NCI-H69 (cell line): ENCODE measurements at places on chromosomes 16 and 17.

DNA sequence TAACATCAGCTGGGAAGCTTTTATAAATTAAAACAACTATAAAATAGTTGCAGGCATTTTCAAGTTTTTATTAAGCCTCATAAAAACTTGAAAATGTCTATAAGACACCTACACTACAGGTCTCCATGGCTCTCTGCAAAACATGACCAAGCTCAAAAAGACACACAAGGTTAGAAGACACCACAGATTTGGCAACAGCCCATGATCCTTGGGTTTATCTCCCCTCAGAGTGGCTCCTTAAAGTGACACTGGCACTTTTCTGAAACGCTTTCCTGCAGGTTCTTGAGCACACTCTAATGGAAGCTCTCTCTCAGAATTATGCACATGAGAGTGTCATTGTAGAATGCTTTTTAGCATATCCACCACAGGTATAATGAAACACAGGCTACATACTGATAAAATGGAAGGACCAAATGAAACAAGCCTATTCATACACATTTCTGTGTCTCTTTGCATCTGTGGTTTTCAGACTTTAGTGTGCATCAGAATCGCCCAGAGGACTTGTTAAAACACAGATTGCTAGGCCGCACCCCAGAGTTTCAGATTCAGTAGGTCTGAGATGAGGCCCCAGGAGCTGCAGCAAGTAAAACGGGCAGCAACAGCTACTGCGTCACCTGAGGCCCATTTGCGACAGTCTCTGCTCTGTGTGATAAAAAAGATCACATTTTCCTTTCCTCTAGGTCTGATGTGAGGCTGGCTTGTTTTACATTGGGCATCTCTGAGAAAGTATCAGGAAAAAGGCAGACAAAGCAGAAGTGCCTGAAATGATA, 75.0 kb upstream of the WSB1 start:
- no peak for DNase-seq

- no peak for DNase-seq
Measured at GRCh38 chr17:5219536-5219935, 15.1 kb downstream of the SCIMP start.

GRCh38 chr16:14566599-14566998, 63.5 kb downstream of the PARN start:
- DNase-seq = no peak

DNA sequence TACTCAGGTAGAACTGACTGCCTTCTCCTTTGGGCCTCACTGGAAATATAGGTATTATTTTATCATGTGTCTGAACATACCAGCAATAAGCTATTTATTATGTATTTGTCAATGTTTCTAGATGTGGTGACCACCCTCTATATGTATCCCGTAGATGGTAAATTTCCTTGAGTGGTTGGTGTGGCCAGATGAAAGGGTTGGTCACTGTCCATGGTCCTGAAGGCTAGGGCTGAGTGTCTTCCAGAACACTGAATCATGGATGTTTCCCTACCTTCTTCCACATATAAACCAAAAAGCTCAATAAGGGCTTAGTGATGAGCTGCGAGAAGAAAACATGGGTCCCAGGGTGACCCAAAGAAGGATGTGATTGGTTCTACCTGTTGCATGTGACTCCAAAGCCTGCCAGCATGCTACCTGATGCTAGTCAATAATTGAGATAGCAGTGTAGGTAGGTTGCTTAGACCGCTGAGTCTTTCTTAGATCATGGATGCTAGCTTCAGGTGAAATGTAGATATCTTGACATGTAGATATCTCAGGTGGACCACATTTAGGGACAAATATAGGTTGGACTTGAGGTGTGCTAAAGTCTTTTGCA, 150.3 kb downstream of the ASIC2 start:
- no peak for DNase-seq

GRCh38 chr16:15704545-15704987, 54.5 kb downstream of the NDE1 start:
- DNase-seq = peak; percentile 63

DNA sequence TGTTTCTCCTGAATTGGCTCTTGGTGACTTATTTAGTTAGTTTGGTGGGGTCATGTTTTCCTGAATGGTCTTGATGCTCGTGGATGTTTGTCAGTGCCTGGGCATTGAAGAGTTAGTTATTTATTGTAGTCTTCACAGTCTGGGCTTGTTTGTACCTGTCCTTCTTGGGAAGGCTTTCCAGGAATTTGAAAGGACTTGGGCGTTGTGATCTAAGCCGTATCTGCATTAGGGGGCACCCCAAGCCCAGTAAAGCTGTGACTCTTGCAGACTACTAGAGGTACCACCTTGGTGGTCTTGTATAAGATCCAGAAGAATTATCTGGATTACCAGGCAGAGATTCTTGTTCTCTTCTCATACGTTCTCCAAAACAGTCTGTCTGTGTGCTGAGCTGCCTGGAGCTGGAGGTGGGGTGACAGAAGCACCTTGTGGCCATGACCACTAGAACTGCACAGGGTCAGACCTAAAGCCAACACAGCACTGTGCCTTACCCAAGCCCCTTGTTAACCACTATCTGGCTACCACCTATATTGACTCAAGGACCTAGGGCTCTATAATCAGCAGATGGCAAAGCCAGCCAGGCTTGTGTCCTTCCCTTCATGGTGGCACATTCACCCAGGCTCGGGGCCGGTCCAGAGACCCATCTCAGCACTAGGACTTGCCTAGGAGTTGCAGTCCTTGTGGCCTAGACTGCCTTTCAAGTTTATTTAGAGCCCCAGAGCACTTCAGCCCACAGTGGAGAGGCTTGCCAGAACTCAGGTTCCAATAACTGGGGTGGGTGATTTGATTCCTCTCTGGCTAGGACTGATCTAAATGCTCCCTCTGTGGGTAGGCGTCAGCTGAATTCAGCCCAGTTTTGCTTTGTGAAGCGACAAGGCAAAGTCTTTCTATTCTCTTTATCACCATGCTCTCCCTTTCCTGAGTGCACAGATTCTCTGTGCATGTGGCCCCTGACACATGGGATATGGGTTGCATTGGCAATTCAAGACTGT, 11.0 kb downstream of the RNF135 start:
- no peak for DNase-seq

GRCh38 chr16:86087011-86087895, 188.3 kb downstream of the IRF8 start:
- DNase-seq = no peak

DNA sequence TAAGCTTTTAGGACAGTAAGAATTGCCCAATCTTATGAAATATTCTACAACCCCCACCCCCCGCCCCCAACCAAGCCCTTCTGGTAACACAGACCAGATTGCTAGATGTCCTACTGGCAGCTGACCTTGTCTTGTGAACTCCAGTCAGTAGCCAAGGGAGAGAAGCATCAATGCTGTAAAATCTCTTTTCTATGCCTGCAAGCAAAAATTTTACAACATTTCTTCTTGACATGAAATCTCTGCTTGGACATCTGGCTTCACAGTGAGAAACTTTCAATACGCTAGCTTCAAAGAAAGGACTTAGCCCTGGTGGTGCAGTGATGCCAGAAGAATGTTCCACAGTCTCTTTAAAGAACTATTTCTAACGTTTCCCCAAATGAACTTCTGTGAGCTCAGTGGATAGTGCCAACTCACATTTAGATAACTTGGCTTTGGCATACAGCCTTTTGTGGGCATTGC, 169.3 kb upstream of the AXIN2 start:
- DNase-seq = no peak

DNA sequence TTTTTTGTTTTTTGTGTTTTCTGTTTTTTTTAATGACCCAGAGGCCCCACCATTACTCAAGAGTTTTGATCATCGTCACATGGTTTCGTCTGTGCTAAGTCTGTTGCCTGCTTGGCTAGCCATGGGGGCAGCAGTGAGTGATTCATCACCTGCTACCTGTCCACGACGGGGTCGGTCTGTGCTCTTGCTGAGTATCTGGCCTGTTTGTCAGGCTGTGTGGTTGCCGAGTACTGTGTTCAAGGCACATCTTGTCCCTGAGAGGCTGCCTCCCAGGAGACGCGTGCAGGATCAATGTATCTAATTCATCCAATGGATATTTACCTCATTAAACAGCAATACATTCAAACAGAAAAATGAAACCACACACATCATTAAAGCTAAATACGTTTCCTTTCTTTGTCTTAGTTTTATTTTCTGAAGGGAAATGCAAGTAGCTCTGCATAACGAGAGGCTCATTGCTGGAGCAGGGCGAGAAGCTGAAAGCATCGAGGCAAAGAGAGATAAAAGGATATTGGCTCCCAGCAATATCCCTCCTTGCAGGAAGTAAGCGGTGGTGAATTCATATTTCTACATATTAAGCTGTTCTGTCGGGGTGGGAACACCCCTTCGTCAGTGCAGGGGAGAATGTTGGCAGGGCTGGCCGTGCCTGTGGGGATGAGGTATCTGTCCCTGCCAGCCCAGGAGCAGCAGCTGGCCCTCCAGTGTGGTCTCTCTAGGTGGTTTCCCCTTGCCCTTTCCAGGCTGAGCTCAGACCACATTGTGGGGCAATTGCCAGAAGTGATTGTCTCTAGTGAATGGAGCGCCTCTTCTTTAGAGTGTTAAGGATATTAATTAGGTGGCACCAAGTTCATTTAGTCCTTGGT, 166.2 kb upstream of the ASIC2 start:
- no peak for DNase-seq

- DNase-seq = no peak
Measured at GRCh38 chr17:32777436-32777835, 99.5 kb downstream of the MYO1D start.

DNA sequence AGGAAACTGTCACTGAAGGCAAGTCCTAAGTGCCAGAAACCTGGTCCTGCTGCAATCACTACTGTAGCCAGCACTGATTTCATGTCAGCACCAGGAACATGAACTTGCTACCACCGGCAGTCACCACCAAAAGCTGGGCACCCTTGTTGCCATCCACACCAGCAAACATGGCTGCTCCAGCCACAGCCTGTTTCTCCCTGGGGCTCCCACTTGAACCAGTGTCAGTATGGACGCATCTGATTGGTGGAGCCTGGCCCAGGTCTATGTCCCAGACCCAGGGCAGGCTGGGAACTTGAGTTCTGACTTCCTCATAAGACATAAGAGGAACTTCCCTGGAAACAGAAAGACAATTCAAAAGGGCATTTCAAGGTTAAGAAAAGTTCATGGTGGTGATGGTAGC, 56.5 kb downstream of the COPRS start:
- DNase-seq = no peak

DNA sequence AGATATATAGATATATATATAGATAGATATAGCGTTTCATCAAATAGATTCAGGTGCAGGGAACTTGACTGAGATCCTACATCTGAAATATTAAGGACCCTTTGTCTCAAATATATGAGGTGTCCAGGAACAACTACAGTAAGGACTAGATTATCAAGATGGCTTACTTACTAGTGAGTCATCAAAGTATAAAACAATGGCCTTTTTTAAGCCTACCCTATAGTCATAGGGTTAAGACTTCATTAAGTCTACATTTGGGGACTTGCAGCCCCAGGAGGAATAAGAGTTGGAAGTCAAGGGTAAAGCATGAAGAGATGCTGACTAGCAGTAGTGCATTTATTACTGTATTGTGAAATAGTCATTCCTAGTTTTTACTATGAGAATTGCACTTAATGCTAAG, 1023.4 kb downstream of the CDH11 start:
- DNase-seq = no peak
